ENCODE measurements at places on chromosomes 4 and X.
A peak's percentile ranks its signal among the peaks of the same experiment; 100 is the strongest.

DNA sequence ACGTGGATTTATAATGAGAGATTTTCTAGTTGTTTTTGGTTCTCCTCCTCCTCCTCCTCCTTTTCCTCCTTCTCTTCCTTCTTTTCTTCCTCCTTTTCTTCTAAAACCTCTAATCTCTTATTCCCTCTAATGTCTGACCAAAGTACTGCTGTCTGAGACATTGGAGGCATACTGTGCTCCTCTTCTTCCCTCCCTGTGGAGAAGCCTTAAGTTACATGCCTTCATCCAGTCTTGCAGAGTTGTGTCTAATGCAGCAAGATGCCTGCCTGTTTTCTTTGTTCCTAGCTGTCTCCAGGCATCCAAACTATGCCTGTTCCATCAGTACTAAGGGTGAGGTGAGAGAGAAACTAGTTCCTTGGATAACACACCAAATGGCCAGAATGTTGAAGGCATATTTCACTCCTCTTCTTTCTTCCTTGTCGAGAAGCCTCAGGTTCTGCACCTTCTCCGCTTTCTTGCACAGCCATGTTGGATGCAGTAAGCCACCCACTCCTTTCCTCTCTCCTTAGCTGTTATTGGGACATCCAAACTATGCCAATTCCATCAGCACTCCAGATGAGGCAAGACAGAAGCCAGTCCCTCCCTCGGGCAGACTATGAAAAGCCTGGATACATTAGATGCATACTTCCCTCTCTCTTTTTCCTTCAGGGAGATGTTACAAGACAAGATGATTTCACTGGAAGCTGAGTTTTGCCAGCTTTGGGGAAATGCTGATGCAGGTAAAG lies 285.7 kb upstream of the TRAM1L1 start:
- DNase-seq, result no peak

- DNase-seq, result no peak
These were observed 68.6 kb downstream of the ENPEP start for GRCh38 chr4:110544594-110544993.

DNA sequence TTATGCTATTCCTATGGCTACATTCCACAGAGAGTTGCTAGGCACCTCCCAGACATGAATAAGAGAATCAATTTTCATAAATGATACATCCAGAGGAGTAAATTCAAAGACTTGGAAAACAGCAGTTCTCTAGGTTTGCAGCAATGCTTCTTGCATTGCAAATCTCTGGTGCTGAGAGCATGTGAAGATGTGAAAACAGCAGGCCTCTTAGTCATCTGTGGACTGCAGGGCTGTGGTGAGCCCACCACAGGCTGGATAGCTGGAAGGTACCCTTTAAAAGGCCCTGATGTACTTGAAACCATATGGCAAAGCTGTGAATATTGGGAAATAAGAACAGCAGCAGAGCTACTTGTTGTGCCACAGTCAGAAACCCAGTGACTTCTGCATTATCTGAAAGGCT lies 2135.9 kb downstream of the ARAP2 start:
- DNase-seq, result no peak

DNA sequence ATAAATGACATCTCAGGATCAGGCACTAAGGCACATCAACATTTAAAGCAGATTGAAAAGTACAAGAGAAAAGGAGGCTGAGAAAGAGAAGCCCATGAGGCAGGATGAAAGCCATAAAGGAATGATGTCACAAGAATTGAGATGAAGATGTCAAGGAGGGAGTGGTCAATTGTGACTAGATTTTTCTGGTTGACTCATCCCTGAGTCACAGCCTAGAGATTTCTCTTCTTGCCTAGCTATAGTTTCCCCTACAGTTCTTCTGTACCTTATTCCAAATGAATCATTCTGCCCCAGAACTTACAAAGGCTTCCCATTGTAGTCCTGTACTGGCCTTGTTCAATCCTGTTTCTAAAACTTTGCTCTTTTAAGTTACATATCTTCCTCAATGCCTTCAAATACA lies 3.4 kb upstream of the USP53 start:
- no peak for DNase-seq

DNA sequence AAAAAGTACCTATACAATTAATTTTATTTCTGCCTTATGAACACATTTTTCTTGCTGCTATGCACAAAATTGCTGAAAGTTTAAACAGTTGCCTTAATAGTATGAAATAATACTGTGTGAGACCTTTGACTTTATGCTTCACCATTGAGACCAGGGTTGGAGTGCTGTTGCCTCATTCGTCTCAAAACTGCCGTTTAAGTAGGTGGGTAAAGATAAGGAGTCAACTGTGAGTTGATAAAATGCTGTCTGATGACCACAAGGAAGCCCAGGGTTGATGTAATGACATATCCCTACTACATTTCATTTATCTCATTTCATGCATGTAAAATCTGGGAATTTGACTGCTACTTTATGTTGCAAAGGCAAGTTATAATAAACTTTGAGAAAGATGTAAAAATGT lies 23.4 kb downstream of the STK26 start:
- DNase-seq, result no peak

- DNase-seq, result no peak
These were observed 211.3 kb upstream of the FAT1 start for GRCh38 chr4:186934841-186935443.

DNA sequence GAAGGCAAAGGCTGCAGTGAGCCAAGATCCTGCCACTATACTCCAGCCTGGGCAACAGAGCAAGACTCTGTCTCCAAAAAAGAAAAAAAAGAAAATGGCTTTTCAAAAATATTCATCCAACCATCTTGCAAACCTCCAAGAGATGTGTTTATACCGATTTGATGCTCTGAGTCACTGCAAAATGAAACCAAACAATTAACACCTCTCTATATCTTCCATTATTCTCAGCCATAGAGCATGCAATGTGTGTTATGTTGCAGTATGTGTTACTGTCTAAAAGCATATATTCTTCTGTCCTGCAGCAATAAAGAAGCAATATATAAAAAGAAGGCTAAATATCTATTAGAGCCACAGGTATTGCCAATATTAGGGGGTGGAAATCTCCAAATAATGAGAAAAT lies 51.4 kb downstream of the ARAP2 start:
- no peak for DNase-seq

- no peak for DNase-seq
These were observed 105.9 kb upstream of the TENM3 start for GRCh38 chr4:182137343-182137742.

- no peak for DNase-seq
These were observed 6.9 kb downstream of the C4orf46 start for GRCh38 chr4:158664806-158665205.

- no peak for DNase-seq
These were observed 472.7 kb downstream of the ARAP2 start for GRCh38 chr4:35771571-35771970.

DNA sequence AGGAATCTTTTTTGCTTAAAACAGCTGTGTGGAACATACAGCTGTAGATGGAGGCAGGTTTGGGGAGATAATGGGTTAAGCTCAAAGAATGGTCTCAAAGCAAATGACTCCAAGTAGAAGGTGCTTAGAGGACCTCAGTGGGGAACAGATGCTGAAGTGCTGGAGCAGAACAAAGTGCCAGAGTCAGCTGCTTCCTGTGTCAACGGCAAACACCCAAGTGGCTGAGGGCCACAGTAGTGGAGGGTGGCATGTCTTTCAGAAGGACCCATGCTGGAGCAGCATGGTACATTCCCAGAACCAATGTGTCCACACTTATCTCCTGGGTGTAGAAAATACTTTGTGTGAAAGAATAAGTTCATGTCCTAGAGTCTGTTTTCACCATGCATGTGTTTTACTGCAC lies 197.5 kb downstream of the CCNG2 start:
- no peak for DNase-seq

DNA sequence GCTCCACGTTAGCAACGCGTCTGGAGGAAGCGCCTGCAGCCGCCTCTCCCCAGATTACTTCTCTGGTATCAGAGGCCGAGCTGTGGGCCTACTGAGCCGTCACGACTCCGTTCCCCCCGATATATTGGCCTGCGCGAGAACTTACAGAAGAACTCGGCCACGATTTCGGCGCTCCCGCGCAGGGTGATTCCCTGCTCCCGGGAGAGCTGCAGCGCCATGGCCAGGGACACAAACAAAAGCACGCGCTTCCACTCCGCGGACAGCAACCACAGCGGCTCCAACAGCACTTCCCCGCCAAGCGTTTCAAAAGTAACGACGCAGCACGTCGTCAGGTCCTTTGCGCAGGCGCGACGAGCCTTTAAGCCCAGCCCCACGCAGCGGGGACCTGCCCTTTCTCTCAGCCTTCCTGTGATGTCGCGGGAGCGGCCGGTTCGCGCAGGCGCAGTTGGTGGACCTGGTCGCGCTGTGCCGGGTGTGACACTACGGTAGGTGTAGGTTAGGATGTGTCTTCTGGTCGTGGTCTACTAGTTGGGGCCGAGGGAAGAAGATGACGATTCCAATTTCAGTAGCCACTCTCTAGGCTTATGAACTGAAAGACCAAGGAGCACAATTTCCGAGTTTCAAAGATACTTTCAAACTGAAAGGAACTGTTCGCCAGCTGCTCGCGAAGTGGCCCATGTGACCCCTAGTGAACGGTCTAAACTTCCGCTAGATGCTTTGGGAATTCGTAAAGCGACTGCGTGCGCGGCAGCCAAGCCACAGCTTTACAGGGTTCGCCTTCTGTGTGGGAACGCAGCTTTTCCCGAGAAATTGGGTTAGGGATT lies at the start of gene MAD2L1:
MAD2L1 (minus strand) TSS at position 332 of the 824 bp plus-strand sequence; CDS start at position 218, 114 bp downstream.
- DNase-seq, result peak; percentile 84

DNA sequence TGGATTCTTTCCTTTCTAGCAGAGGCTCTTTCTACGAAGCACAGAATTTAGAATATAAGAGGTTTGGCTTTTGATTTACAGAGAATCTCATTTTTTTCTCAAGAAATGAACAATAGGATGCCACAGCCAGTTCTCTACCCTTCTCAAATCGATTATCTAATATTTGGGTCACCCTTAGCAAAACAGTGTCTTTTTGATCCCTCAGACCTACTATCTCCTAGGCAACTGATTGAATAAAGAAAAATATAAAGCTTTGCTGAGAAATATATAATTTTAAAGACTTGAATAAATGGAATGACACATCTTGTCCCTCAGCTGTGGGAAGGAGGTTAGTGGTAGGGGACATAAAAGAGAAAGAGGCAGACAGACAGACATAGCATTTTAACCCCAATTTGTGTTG lies 153.3 kb downstream of the SH3KBP1 start:
- DNase-seq, result no peak

DNA sequence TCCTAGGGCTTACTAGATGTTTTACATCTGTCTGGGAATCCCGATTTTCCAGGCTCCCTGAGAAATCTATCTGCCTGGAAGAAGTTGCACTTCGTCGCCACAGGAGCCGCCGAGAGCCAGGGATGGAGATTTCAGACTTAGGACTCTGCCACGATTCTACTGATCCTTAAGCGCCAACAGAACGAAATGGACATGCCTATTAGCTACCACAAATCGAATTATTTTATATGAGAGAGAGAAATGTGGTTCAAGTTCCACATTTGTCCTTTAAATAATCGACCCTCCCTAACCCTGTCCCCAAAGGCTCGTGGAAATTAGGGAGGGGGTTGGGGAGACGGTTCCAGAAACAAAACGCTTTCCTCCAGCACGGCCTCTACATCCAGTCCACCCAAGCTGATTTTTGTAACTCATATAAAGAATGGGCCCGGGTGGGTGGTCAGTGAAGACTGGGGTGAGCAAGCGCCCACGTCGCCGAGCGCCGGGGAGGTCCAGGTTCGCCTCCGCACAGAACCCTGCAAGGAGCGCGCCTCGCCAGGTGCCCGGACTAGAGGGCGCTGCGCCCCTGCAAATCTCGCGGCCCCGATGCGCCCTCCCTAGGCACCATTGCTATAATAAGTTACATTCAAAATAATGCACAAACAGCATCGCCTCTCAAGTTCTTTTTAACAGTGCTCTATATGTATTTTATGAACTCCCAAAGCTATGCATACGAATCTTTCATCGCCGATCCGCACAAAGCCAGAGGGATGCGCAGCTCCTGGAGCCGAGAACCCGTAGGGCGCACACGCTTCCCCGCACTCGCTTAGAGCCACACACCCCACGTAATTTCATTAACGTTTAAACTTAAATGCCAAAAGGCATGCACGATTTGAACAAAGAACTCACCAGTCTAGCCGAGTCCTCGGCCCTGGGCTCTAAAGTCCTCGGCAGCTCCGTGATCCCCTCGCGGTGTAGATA lies 2.1 kb upstream of the FAT1 start:
- no peak for DNase-seq

DNA sequence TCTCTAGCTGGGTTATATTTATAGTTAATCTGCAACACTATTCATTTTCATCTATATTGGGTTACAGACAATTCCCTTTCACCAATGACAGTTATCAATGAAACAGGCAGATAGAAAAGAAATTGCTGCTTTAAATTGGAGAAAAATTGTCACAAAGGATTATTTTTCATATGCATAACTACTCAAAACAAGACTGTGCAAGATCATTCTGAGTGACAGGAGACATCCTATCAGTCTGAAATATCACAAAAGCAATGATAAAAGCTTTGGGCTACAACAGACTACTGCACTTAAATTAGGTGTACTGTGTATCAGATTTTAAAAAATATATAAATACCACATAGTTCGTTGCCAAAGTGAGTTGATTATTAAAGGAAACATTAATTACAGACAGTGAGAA lies 722.6 kb downstream of the ARAP2 start:
- no peak for DNase-seq

DNA sequence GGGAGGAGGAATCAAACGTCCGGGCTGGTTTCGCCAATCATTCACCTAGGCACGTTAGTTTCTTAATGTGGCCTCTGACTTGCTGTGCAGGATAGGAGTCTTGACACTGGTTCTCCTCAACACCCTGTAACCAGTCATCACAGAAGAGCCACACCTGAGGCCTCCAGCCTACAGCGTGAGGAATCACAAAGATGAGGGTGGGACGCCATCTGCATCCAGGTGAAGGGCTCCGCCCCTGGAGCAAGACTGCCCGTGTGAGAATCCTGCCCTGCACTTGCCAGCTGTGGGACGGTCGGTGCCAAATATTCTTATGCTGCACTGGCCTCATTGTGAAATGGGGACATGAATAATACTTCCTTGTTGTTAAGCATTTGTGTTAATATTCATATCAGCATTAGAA lies 35.7 kb upstream of the TSPAN5 start:
- no peak for DNase-seq

- no peak for DNase-seq
These were observed 35.2 kb upstream of the SLC2A9 start for GRCh38 chr4:10056334-10057022.

GRCh38 chr4:25621027-25621930 lies 34.4 kb upstream of the SLC34A2 start:
- no peak for DNase-seq

DNA sequence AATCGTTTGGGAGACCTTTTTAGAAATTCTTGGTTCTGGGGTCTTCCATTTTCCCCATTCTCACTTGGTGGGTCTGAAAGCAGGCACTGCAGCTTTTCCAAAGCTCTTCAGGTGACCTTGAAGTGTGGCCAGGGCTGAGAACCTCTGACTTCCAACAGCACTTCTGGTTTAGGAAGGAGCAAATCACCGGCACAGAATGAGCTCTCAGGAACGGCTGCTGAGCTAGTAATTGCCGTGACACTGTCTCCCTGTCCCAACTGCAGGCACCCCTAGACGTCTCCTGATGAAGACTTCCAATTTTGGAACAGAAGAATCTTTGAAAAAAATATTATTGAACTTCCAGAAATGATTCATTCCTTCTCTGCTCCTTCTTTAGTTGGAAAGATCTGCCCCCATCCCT lies 31.3 kb downstream of the CD38 start:
- DNase-seq, result no peak

- no peak for DNase-seq
These were observed 9.6 kb downstream of the HAUS7 start for GRCh38 chrX:153460826-153461225.

GRCh38 chr4:119641765-119642164 lies 13.2 kb upstream of the PDE5A start:
- DNase-seq, result no peak

- no peak for DNase-seq
These were observed 27.3 kb downstream of the CT45A1 start for GRCh38 chrX:135740681-135741149.
